ENCODE measurements at places on chromosomes 1 and 21.

DNA sequence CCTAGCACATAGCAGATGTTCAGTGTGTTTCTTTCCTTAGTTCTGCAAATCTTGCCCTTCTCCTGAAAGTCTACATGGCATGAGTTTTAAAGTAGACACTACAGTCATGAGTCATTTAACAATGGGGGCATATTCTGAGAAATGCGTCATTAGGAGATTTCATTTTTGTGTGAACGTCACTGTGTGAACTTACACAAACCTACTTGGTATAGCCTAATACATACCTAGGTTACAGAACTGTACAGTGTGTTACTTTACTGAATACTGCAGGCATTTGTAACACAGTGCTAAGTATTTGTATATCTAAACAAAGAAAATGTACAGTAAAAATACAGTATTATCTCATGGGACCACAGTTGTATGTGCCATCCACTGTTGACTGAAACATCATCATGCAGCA is 10.0 kb downstream of the TTF2 start:
- no peak for DNase-seq

- DNase-seq, result peak; percentile 65
Observed at GRCh38 chr1:10074059-10074851, 41.5 kb downstream of the UBE4B start.

- no peak for DNase-seq
Observed at GRCh38 chr1:224759681-224760091, 143.6 kb downstream of the CNIH3 start.

- no peak for DNase-seq
Observed at GRCh38 chr1:66985835-66986234, 61.0 kb downstream of the MIER1 start.

Data from testis (tissue), 5 donors.